A673 (cell line): ENCODE measurements at places on chromosomes 3 and 15. TPM values are rescaled to one million over a fixed set of nuclear protein-coding genes. Genes with fewer than 3 reads are reported as not detected.

SAMD7 gene
- total RNA-seq, result not detected in 2 replicates

ARHGAP11A gene
- 167 and 173 TPM in 2 replicates for total RNA-seq

CSNK1G1 gene
- 23.1 and 27.4 TPM in 2 replicates for total RNA-seq

MAP6D1 gene
- total RNA-seq, result 5.0 and 5.9 TPM in 2 replicates

SPESP1 gene
- not detected in 2 replicates for total RNA-seq

SLC35A5 gene
- total RNA-seq, result 20.4 and 20.8 TPM in 2 replicates

OR5K1 gene
- not detected in 2 replicates for total RNA-seq

C3orf49 gene
- total RNA-seq, result not detected in 2 replicates

CYP1A2 gene
- total RNA-seq, result not detected in 2 replicates

DNAH12 gene
- not detected in 2 replicates for total RNA-seq

ARHGEF26 gene
- total RNA-seq, result 15.9 and 20.7 TPM in 2 replicates

STAB1 gene
- 0.41 TPM in 1 of 2 replicates, not detected in the other for total RNA-seq

C3orf20 gene
- 0.17 and 0.28 TPM in 2 replicates for total RNA-seq

SERPINI1 gene
- total RNA-seq, result 0.30 and 0.63 TPM in 2 replicates

SMCO1 gene
- total RNA-seq, result not detected in 2 replicates

FGF7 gene
- total RNA-seq, result not detected in 2 replicates
